Stimulated activated naive CD8-positive, alpha-beta T cell treated with anti-CD3 and anti-CD28 coated beads, Interleukin-15, Interleukin-2, amounts not matched to agents 100 U/mL and 50 U/mL, for 24 hours (primary cell): ENCODE measurements at places on chromosomes 7 and 10.

GRCh38 chr10:81570878-81571794, 303.9 kb upstream of the NRG3 start:
- no peak for DNase-seq

GRCh38 chr7:28560767-28561166, 148.4 kb downstream of the CREB5 start:
- no peak for DNase-seq

DNA sequence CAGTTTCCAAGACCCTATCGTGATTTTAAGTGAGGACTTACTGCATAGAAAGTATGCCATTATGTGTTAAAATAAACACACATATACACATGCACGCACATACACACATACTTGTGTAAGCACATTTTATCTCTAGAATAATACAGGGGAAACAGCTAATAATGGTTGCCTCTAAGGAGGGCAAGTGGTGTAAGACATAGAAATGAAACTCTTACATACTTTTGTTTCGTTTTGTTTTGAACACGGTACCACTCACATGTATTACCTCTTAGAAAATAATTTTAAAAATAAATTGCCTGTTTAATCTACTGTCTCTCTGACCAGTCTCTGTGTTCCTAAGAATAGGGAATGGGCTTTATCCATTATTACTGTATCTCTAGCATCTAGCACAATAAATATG, 49.2 kb downstream of the HERPUD2 start:
- no peak for DNase-seq

GRCh38 chr7:80499350-80499953, 12.4 kb downstream of the GNAT3 start:
- DNase-seq: no peak

DNA sequence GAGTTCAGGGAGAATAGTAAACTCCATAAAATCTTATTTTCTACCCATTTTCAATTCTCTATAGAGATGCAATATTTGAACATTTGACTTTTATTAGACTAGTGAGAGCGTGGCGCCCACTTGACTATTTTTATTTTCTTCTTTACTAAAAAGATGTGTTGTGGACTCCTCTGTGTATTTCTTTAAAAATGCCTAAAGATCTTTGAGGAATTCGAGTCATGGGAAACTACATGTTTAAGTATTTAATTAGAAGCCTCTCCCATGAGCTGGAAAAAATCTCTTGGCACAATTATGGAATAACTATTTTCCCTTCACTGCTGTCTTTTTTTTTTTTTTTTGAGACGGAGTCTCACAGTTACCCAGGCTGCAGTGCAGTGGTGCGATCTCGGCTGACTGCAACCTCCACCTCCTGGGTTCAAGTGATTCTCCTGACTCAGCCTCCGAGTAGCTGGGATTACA, 124.2 kb downstream of the ARHGAP12 start:
- no peak for DNase-seq

DNA sequence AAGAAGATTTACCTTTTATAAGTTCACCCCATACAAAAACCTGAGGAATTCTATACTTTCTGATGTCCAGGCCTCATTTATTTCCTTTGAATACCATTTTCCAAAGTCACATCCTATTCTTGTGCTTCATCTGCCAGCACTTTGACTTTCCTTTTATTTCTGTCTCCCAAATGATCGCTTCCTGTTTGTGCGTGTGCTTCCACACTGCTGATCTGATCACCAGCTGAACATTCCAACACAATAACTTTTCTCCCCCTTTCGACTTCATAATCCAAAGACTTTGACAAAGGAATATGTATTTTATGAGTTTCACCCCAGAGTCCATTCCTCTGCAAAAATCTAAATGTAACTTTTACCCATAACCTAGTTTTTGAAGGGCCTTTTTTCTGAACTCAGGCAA, 3.1 kb downstream of the ELAPOR2 start:
- DNase-seq: no peak

- DNase-seq: no peak
Observed at GRCh38 chr7:19079066-19079465, 38.4 kb downstream of the TWIST1 start.

DNA sequence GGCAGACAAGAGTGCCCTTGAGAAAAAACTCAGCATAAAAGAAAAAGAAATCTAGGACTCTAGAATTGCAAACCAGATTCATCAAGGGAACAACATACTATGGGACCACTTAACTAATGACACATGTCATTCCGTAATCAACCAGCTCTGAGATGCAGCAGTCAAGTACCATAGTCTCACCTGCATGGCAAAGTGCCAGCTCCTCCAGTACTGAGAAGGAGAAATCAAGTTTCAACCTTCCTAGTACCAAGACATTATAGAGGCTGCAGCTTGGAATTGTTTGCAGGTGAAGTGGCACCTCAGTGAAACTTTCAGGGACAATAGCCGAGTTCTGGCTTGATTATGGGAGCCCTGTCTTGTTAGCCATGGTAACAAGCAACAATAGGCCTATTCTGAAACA, 11.5 kb downstream of the STEAP1 start:
- DNase-seq: no peak

- no peak for DNase-seq
Observed at GRCh38 chr7:12303495-12303894, 92.4 kb downstream of the TMEM106B start.

DNA sequence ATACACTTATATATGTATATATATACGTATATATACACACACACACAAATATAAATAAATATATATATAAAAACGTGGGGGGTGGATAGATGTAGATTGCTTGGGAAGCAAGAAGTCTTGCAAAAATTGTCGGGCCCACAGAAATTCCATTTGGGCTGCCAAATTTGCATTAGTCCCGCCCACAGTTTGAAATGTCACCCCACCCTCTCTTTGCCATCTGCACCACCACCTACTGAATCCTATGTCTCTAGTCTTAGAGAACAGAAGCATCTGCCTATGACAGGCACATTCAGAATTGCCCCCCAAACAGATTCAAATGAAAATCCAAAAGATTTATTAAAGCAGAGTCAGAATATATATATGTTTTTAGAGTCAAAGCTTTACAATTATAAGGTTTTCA, 25.6 kb upstream of the CACNA2D1 start:
- no peak for DNase-seq

DNA sequence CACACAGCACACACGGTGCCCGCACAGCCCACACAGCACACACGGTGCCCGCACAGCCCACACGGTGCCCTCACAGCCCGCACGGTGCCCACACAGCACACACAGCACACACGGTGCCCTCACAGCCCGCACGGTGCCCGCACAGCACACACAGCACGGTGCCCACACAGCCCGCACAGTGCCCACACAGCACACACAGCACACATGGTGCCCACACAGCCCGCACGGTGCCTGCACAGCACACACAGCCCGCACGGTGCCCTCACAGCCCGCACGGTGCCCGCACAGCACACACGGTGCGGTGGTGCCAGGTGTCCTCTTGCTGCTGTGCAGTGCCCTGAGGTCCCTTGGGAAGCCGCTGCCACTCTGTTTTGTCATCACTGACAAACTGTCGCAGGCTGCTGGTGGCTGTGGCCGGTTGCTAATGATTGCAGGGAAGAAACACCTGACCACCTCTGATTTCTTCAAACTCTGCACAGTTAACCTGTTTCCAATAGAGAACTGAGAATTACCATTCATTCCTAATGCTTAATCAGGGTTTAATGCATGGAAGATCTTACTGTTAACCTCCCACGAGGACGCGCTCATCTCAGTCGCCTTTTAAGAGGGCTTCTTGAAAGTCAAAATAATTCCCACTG, 66.9 kb downstream of the GLRX3 start:
- no peak for DNase-seq

- DNase-seq: no peak
Observed at GRCh38 chr7:106480161-106480579, 180.8 kb downstream of the CCDC71L start.

- DNase-seq: no peak
Observed at GRCh38 chr10:75613685-75614504, 182.5 kb downstream of the LRMDA start.
